Esophagus muscularis mucosa (tissue), 4 donors: ENCODE measurements at places on chromosomes 3 and 15.

DNA sequence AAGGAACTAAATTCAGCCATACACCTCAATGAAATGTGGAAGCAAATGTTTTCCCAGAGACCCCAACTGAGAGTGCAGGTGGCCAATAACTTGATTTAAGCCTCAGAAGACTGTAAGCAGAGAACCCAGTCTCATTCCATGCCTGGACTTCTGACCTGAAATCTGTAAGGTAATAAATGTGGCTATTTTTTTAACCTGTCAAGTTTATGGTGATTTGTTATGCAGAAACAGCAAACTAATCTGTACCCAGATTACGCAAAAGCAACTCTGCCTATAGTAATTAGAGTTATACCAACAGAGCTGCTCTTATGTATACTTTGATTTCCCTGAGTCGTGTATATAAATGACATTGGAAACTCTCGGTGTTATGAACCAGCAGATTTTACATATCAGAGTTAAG is 534.0 kb upstream of the NAALADL2 start:
- DNase-seq, result no peak

DNA sequence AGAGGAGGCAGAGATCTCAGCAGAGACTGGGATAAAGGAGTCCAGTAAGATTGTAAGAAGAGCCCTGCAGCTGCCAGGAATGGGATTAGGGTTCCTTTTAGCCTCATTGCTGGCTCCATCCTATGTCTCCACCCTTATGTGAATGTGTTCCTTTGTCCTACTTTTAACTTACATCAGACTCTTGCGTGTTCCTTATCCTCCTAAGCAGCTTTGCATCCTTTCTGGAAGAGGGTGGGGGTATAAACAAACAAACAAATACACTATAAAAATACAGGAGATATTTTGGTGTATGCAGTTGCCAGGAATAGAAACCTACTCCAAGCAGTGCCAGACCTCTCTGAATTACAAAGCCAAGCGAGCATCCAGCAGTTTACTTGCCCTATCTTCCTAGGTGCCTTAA is 194.7 kb downstream of the ADAMTS9 start:
- DNase-seq, result no peak

- no peak for DNase-seq
Observed at GRCh38 chr15:90271459-90272166, 6.1 kb downstream of the NGRN start.

GRCh38 chr3:112467539-112467938 is 31.7 kb downstream of the BTLA start:
- DNase-seq, result no peak

- no peak for DNase-seq
Observed at GRCh38 chr3:5138214-5138981, 16.3 kb downstream of the ARL8B start.
